ENCODE measurements at places on chromosomes 13 and 19.

DNA sequence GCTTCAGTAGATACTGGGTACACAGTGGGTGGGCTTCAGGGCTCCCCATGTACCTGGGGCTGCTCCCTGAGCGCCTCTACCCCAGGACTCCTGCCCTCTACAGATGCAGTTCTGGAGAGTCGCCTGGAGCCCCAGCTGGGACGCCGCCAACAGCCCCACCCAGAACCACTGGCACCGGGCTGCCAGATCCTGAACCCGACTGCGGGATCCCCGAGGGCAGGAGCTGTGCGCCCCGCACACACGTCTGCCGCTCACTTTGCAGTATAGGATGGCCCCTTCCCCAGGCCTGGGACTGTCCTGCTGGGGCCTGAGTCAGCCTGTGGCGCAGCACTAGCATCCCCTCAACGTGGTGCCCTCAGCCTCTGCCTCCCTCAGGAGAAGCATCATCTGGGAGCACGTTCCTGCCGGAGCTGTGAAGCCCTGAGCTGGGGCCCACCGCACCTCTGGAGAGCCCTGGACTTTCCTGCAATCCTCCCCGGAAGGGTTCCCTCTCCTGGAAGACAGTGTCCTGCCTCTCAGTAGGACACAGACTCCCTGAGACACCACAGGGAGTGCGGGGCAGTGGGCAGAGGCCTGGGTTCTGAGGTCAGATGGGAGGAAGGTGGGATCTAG, 3.7 kb downstream of the REXO1 start:
- no peak for DNase-seq

- DNase-seq = no peak
Observed at GRCh38 chr13:77422724-77423123, 95.8 kb upstream of the MYCBP2 start.

GRCh38 chr19:932648-933552, 7.1 kb downstream of the ARID3A start:
- DNase-seq = peak; percentile 95

- peak; percentile 22 for DNase-seq
Observed at GRCh38 chr13:41767801-41768200, 193.1 kb downstream of the VWA8 start.

- DNase-seq = no peak
Observed at GRCh38 chr19:50322234-50322633, 6.9 kb downstream of the KCNC3 start.

- no peak for DNase-seq
Observed at GRCh38 chr19:1163283-1163933, 10.7 kb downstream of the SBNO2 start.

GRCh38 chr13:30692113-30692512, 43.2 kb upstream of the ALOX5AP start:
- DNase-seq = no peak

DNA sequence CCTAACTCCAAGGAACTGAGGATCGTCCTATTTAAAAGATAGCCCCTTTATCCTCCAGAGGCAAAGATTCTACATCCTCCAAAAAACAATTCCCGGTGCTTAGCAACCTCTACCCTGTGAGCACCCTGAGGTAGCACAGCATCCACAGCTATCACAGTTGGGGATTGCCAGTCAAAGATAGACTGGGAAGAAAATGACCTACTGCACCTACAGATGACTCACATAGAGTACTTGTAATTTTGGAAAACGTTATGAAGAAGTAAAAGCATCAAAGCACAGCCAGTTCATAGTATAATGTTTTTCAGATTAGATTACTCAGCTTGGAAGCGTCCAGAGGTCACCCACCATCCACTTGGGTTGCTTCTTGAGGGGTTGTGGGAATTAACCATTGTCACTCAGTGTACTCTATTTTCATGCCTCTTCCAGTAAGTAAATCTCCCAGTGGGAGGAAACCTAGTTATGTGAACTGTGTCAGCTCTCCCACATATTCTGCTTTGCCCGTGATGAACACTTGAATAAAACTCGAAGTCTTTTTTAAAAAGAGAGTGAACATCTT, 8.9 kb upstream of the FAM124A start:
- DNase-seq = no peak

All from mesenchymal stem cell (in vitro differentiated cells and primary cell).